ENCODE measurements at places on chromosomes 1 and 21.

GRCh38 chr21:42145569-42146272, 73.2 kb upstream of the ABCG1 start:
- peak; percentile 22 for DNase-seq

DNA sequence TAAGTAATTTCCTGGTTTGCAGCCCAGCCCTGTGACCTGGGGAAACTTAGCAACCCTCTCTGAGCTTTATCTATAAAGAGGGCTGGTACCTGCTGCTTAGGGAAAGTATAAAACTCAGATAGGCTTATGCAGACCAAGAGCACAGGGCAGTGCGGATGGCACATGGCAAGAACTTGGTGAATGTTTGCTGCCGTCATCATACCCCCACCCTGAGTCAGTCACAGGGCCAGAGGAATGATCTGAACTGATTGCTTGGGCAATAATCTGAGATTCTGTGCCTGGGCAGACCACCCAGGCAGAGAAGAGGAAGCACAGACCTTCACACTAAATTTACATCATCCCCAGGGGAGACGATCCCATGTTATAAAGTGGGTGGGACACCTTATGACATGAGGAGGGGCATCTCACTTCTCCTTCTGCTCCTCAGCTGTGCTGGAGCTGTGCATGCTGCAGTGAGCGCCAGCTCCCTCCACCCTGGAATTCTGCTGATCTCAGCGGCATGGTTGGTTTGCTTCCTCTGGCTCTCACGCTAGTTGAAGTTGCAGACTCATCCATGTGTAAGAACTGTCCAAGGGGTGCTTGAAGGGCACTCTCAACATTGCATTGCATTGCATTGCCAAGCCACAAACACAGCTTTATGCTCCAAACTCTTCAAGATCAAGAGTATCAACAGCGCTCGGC, 197.1 kb downstream of the AJAP1 start:
- DNase-seq, result no peak

DNA sequence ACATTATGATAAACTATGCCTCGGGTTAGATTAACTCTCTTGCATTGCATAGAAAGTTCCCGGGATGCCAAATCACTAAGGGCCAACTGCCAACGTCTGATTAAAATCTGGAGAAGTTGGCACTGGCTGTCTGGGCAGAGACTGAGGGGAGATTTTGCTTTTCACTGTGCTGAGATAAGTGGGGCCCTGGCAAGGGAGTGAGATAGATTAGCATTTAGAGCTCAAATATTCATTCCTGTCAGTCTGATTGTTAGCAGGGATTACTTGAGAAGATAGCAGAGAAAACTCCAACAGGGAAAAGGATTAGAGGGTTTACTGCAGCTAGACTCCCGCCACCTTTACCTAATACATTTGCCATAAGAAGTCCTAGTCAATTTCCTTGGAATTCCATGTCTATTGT, 714.1 kb upstream of the CHRM3 start:
- DNase-seq, result no peak

DNA sequence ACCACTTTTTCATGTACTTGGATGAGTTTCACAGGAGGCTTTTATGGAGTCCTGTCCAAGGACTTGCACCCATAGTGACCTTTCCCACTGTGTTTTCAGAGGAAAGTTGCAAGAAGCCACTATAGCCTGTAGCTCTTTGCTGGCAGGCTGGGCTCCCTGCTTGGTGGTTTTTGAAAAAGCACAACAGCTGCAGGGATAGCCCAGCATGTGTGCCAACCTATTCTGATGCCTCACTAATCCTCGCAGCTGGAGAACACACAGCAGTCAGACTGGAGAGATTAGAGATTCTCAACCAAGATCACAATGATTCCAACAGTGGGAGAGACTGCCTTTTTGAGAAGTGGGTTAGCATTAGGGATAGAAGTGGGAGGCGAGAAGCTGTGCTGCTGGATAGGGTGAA, 24.1 kb upstream of the ARHGEF11 start:
- DNase-seq, result no peak

GRCh38 chr1:92583821-92584760, 97.4 kb upstream of the GFI1 start:
- peak; percentile 31 for DNase-seq

DNA sequence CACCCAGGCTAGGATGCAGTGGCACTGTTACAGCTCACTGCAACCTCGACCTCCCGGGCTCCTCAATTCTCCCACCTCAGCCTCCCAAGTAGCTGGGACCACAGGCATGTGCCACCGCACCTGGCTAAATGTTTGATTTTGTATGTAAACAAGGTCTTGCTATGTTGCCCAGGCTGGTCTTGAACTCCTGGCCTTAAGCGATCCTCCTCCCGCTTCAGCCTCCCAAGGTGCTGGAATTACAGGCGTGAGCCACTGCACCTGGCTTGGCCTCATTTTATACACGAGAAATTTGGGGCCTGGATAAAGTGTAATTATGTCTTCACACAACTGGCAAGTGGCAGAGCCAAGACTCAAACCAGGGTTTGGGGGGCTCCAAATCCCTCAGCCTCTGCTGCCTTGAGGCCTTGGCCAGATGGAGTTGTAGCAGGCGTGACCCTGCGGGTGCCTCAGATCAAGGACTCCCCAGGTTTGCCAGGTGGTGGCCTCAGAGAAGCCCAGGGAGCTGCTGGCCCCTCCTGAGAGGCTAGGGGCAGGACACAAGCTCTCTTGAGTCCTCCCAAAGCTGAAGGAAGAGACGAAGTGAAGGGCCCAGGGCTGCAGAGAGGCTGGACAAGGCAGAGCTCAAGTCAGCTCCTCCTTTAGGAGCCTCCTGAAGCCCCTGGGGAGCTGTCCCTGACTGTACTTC, 61.7 kb downstream of the MDM4 start:
- DNase-seq, result no peak

DNA sequence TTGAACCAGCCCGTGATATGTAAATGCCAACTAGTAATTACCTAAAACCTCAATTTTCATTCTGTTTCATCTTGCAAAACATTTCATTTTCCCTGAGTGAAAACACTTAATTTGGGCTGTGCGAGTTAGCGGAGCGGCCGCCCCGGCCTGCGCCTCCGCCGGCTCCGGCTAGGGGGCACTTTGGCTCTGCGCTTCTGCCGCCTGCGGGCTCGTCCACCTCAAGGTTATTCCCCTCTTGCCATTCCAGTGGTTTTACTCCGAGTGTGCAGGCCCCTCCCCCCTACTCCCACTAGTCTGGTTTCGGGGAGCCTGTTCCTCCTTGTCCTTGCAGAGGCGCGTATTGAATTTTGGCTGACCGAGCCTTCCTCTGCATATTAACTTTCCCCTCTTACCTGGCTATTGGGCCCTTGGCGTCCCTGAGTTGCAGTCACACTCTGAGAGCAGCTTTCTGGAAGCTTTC, 55.6 kb downstream of the PEX14 start:
- DNase-seq, result peak; percentile 45

DNA sequence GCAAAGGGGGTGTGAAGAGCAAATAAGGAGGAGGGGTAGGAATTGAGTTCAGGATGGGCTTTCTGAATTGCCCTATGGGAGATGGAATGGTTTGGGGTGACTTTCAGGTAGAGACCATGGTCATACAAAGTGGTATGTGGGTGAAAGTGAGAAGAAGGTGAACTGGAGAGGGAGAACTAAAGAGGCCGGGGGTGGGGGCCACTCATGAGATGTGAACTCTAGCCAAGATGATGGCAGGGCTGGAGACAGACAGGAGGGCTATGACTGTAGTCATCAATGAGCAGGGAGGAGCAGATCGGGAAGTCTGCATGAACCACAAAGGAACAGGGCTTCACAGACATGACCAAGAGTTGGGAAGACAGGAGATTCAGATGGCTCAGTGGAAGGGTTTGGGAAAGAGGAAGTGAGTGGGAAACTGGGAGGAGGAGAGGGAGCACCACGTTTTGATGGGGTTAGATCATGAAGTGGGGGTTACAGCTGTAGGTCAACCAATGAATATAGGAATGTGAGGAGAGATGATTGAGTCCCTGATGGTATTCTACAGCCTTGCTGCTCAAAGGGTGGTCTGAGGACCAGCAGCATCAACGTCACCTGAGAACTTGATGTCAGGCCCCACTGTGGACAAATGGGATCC, 20.7 kb upstream of the LRRC8D start:
- no peak for DNase-seq

- DNase-seq, result no peak
Measured at GRCh38 chr1:98706173-98706843, 44.8 kb downstream of the SNX7 start.

GRCh38 chr1:202802034-202802433, 6.2 kb downstream of the KDM5B start:
- DNase-seq, result no peak

- DNase-seq, result no peak
Measured at GRCh38 chr1:230668227-230668626, 25.9 kb downstream of the COG2 start.

DNA sequence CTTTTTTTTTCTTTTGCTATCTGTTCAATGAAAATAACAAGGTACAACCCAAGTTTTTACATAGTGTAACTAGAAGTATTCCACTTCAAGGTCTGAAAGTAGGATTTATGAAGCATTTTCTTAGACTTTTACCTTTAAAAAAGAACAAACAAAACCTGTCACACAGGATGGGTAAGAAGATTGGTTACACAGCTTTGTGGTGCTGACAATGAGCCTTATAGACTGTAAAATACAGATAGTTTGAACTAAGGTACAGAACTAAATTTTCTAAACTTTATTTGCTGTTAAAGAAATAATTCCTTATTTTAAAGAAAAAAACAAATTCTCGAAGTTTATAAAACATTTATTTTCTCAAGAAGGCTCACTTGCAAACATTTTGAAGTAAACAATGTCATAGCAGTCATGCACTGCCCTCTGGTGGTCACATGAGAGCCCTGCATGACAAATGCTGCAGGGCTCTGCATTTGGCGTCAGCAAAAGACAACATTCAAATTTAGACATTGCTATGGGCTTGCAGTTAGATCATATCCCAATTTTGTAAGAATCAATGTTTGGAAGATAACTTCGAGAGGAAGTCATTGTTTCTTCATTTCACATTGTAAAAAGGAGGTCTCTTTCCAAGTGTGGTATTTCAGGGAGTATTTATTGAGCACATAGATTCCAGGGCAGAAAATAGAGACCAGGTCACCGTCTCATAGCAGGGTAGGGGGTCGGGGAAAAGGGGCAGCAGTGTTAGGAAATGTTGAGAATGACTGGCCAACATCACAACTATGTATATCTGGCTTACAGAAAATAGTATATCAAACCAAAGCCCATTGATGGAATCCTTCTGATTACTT, 115.3 kb upstream of the FMN2 start:
- no peak for DNase-seq

GRCh38 chr1:113783254-113784103, 24.2 kb upstream of the PHTF1 start:
- DNase-seq, result peak; percentile 9

- no peak for DNase-seq
Measured at GRCh38 chr1:169390303-169390702, 22.3 kb downstream of the BLZF1 start.

- DNase-seq, result no peak
Measured at GRCh38 chr1:167483790-167484189, 34.5 kb downstream of the CD247 start.

GRCh38 chr1:42851420-42851819, 5.0 kb downstream of the ZNF691 start:
- no peak for DNase-seq

Measured in HS-27A (cell line).